ENCODE measurements at places on chromosomes 4 and X.

- no peak for DNase-seq
These were observed 25.2 kb downstream of the TAF7L start for GRCh38 chrX:101265869-101266428.

- no peak for DNase-seq
These were observed 106.1 kb upstream of the TLL1 start for GRCh38 chr4:165766976-165767375.

- no peak for DNase-seq
These were observed 3.6 kb downstream of the ART3 start for GRCh38 chr4:76078033-76078613.

DNA sequence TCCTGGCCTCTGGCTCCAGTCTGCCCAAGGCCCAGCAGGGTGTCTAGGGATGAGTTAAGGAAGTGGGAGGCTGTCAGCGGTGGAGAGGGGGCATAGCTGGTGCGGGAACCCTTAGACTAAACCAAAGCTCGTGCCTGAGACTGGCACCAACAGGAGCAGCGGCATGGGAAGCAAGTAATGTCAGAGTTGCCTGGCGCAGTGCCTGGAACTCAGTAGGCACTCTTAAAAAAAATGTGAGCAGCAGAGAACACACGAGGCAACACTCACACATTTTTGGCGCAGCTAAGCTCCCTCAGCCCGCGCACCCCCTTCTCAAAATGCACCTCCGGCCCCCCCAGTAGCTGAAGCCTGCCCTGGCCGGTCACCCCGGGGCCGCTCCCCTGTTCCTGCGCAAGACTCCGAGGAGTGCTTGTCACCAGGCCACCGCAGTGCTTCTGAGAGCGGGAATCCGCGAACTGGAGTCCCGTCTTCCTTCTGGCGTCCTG is 583 bp downstream of the GABRE start:
- no peak for DNase-seq

DNA sequence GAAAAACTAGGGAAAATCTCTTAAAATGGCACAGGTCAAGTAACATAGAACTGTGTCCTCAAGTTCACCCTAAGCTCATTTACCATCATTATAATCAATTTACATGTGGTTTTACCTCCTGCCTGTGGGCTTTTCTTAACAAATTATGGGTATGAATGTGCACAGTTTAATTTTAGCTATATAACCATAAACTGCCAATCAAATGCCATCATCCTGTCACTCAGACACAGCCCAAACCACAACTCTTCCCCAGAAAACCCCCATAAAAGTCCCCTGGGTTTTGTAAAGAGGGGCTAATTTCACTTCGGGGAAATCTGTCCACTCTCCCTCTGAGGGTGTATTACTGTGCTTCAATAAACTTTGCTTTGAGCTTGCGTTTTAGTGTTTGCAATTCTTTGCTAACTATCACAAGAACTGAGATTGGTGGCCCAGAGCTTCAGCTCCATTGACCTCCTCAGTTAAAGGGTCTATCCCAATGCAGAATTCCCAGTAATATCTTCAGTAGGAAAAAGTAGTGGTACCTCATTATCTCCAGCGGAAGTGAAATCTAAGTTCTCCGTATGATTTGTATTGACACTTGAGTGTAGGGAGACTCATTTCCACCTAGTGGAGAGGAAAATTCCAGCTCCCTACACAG is 394.6 kb downstream of the SPOCK3 start:
- DNase-seq, result no peak

DNA sequence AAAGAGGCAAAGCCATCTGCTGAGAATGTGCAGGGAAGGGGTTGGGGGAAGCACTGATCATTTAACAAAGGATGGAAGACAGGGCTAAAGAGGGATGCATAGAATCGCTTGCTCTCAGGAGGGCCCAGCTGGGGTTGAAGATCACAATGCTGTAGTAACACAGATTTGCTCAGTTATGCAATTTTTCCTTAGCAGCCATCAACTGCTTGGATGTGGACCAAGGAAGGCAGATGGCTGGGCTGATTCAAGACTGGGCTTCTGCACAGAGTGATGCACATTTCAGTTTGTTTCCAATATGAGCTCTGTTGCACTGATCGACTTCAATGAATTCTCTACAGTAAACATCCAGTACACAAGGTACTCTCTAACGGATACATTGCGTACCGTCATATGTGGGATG is 127.8 kb upstream of the TBL1X start:
- no peak for DNase-seq

- no peak for DNase-seq
These were observed 289.0 kb downstream of the C4orf33 start for GRCh38 chr4:129384974-129385373.
